ENCODE measurements at places on chromosomes 11 and 22.
A peak's percentile ranks its signal among the peaks of the same experiment; 100 is the strongest.

DNA sequence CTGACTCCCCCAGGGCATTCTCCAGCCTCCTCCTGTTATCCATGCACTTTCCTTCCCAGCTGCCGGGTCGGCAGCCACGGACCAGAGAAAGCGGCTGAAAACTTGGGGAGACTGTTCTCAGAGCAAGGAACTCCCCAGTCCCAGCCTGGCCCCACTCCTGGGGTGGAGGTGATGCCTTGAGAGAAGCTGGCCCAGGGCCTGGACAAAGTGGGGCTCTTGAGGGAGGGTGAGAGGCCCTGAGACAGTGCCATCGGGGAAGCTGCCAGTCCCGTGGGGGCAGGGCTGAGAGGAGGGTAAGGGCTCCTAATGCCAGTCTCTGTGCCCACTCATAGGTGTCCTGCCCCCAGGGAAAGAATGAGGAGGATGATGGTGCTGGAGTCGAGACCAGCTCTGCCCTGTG lies 53.8 kb downstream of the FLRT1 start:
- no peaks in the 10 kb centered on the region for H3K4me1 ChIP-seq
- no peak overlapping the region for H3K4me3 ChIP-seq
- H3K27me3 ChIP-seq = no peaks in the 10 kb centered on the region
- no peaks in the 10 kb centered on the region for H3K36me3 ChIP-seq
- no peak for DNase-seq

DNA sequence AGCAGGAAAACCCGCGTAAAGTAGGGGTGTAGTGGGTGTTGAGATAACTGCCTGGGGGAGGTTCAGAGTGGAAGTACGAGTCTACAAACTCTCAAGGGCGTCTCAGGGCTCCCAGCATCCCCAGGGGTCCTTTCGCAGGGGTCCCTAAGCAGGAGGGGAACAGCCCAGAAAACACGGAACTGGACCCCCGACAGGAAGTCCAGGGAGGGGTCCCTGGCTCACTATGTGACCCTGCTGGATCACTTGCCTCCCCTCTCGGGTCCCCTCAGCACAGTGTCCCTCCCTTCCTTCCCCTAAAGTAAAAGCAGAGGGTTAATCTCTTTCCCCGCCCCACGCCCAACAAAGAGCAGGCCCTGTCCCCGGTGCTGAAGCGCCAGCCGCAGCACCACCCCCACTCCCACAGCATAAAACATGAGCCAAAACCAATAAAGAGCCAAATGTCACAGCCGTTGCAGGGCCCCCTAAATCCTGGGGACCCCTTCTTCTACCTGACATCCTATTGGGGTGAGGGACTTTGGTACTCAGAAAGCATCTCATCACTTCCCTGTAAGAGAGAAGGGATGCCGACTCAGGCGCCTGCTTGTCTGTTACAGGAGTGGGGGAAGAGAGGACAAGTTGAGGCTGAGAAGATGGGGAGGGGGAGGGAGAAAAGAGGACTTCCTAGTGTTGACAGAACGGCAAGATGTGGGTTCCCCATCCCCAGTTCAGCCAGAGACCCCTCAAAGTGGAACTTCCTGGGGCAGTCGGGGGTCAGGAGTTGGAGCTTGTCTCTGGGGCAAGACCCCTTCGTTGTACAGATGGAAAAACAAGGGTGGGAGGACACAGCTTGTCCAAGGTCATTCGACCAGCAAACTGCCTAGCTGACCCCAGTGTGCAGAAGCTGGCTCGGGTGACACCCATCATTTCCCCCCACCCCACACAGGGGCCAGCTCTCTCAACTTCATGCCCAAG lies 1.4 kb upstream of the NEFH start:
- peaks cover 14% of the 10 kb centered on the region for H3K4me1 ChIP-seq
- no peak overlapping the region for H3K27ac ChIP-seq
- H3K27me3 ChIP-seq = peaks cover 34% of the 10 kb centered on the region
- peak; percentile 40 for DNase-seq
- peaks cover 3% of the 10 kb centered on the region for H3K36me3 ChIP-seq

DNA sequence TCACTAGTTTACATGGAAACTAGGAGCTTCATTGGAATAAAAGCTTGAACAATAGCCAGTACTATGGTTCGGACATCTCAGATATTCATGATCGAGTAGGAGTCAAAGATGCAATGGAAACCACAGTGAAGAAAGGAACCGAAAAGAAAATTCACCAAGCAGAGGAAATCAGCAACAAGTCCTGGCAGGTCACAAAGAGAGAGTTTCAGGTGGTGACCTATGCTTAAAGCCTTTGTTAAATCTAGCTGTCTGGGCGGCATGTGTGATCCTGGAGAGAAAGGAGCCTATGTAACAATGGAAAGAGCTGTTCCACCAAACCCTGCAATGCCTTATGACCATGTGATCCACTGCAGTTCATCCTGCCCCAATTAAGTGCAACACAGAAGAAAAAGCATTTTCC lies 68.9 kb upstream of the POU2AF2 start:
- H3K4me1 ChIP-seq = no peaks in the 10 kb centered on the region
- no peak overlapping the region for H3K27ac ChIP-seq
- no peak overlapping the region for H3K4me3 ChIP-seq
- DNase-seq = no peak
- H3K27me3 ChIP-seq = no peaks in the 10 kb centered on the region
- no peaks in the 10 kb centered on the region for H3K36me3 ChIP-seq

DNA sequence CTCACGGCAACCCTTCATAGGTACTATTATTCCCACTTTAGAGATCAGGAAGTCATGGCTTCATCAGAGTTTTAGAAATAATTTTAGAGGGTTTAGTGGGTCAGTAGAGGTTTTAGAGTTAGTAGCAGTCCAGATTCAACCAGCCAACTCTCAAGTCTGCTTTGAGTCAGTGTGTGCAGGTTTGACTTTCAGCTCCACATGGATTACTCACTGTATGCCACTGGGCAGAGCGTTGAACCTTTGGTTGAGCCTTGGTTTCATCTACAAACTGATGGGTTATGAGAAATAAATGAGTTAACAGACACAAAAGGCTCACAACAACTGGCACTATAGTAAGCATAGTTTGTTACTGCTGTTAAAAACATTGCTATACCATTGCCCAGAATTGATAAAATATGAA lies 19.0 kb upstream of the TP53AIP1 start:
- H3K4me1 ChIP-seq = peaks cover 31% of the 10 kb centered on the region
- H3K27me3 ChIP-seq = no peaks in the 10 kb centered on the region
- no peaks in the 10 kb centered on the region for H3K36me3 ChIP-seq
- no peak for DNase-seq
- no peak overlapping the region for H3K27ac ChIP-seq

GRCh38 chr11:60830478-60831142 lies 11.3 kb upstream of the CCDC86 start:
- H3K27ac ChIP-seq = no peak overlapping the region
- H3K36me3 ChIP-seq = no peaks in the 10 kb centered on the region
